ENCODE measurements at places on chromosomes 4 and X.

GRCh38 chr4:119652998-119653397 lies 24.4 kb upstream of the PDE5A start:
- peak; percentile 48 for DNase-seq

DNA sequence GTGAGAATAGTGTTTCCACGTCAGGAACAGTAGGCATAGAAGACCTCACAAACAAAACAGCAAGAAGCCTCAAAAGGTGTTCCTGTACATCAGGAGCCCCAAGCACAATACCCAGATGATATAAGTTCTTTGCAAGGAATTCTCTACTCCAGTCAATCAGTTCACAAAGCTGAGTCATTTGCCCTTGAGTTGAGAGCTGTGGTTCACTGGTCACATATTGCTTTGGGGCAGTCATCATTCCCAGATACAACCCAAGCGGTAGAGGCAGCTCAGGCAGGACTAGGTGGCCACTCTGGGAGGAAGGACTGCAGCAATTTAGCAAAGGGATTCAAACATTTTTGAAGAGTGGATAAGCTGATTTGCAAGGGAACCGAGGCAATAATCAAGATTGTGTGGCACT lies 551.5 kb upstream of the ZFP42 start:
- DNase-seq: no peak

GRCh38 chr4:26197018-26197779 lies 123.6 kb upstream of the RBPJ start:
- DNase-seq: peak; percentile 67

- no peak for DNase-seq
Observed at GRCh38 chr4:39480902-39481695, 22.2 kb downstream of the LIAS start.

DNA sequence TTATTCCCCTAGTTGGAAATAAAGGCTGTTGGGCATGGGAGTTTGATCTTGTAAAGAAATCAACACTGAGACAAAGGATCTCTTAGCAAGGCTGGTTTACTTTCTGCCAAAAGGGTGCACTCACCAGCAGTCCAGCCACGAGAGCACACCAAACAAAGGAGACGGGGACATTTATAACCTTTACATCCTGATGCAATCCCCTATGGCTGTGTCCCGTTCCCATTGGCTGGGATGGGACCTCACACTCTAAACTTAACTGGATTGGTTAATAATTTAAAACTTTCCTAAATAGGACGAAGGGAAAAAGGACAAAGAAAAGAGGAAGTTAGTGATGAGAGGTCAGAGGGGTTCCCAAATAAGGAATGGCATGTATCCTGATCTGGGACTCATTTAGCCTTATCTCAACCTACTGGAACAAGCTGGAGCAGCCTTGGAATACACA lies 17.9 kb downstream of the METAP1 start:
- DNase-seq: no peak

DNA sequence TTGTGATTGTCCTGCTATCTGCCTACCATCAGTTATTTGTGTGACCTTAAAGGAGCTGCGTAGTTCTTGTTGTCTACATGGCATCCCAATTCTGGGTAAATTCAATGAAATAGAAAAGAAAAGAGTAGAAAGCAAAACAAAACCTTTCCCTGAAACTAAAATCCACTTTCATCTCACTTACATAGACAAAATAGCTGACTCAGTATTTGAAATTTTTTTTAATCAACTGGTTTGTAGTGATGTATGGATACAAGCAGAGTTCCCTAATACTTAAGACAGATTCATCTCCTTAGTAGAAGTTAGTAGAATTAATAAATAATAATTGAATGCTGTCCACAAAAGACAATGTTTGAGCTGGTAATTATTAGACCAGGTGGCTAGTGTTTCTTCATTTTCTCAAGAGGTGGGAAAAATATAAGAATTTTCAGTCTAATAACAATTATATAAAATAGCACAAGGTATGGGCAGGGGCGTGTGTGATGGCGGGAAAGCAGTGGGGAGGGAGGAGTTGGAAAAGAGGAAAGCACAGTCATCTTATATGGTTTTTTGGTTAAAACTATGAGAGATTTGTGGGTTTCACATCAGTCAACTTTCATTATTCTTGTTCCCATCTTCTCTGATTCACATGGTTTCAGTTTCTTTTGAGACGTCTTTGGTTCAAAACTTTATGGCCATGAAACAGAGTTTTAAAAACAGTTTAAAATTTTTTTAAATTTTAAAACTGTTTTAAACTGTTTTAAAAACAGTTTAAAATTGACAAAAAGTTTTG lies 275.2 kb downstream of the SPRY1 start:
- DNase-seq: no peak
